ENCODE measurements at places on chromosomes 1 and 21.

DNA sequence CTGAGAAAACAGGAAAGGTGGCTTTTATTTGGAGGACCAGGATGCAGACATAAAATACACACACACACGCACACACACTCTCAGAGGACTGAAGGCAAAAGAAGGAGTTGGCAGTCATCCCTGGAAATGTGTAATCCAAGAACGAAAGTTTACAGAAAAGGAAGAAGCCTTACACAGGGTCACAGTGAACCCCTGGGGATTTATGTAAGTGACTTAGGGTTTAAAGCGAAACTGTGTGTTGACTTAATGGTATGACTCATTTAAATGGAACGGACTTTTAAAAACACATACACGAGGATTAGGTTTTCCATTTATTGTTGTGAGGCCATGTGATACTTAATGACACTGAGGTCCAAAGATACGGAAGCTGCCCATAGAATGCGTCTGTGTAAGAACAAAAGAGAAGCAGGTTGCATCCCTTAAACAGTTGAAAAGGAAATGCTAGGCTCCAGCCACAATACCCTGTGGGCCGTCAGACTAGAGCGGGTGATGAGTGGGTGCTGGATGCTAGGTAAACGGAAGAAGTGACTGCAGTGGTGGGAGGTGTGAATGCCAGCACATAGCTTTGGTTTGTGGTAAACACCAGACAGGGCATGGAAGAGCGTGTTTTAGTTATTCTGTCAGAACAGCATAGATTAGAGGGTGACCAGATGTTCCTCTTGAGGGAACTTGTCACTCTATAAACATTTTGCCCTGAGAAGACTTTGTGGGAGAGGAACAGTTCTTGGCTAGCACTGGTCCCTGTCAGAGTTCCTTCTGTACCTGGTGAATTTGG, 21.6 kb upstream of the BCL10 start:
- peak; percentile 93 for DNase-seq

DNA sequence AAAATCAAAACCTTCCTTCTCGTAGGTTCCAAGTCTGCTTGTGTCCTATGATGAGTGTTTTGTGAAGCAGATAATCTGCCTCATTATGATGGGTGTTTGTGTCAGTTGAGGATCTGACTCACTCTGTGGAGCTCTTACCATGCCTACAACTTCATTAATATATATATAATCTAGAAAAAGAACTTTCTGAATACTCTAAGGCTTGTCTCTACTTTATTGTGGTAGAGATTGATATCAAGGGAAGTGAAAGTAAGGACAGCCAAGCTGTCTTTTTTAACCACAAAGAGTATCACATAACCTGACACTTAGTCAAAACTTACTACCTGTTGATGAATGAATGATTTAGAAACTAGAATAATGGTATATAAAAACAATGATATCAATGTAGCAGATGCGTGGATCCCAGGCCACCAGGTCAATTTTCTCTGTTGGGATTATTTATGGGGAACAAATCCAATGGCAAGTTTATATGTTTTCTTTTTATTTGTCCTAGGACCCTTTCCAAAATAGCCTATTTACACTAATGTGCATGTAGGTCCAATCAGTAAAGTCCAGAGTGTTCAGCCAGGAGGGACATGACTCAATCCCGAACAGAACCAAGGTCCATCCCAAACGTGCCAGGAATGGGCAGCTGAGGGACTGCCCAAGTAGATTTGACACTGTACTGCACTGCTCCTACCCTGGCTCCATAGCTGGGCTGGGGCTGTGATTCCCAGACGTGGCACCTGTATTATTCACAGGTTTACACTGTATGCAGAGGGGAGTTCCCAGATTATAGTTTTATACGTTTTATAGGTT, 182.3 kb upstream of the GREM2 start:
- DNase-seq: no peak

GRCh38 chr21:45430521-45431501, 25.8 kb downstream of the COL18A1 start:
- DNase-seq: no peak

- DNase-seq: peak; percentile 61
Observed at GRCh38 chr1:228464487-228464983, 22.6 kb upstream of the RNF187 start.

- no peak for DNase-seq
Observed at GRCh38 chr1:115114308-115114707, 25.0 kb upstream of the TSPAN2 start.

GRCh38 chr1:12100071-12100470, 37.0 kb downstream of the TNFRSF8 start:
- no peak for DNase-seq

- no peak for DNase-seq
Observed at GRCh38 chr21:17931080-17931479, 111.9 kb upstream of the C21orf91 start.

GRCh38 chr1:19496527-19496874, 11.2 kb upstream of the CAPZB start:
- no peak for DNase-seq

- peak; percentile 26 for DNase-seq
Observed at GRCh38 chr1:47405697-47406096, 10.4 kb upstream of the FOXE3 start.

DNA sequence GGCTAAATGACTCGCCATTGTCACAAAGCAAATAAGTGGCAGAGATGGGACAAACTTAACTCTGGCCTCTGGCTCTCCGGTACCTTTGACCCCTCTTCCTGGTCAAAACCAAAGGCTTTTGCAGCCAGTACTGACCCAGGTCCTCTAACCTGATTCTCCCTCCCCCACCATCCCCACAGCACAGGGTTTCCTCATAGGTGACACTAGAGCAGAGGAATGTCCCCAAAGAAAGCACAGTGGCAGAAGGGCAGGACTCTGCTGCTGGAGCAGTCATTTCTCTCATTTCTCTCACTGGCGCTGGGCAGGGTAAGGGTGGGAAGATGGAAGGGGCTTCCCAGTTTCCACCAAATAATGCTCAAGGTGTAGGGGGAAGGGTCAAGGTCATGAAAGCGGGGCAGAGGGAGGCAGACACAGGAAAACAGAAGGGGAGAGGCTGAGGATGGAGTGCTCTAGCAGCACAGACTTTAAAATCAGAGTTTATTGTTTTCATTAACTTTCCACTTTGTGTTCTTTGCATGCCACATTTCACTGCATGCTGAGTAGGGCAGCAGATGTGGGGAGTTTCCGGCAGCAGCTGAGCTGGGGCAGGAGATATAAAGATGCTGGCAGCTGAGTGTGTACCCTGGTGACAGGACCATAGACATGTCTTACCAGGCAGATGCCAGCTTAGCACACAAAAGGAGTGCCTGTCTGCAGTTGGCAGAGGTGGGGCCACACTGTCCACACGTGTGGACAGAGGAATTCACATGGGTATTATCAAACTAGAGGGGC, 80.5 kb downstream of the FAM78B start:
- no peak for DNase-seq

DNA sequence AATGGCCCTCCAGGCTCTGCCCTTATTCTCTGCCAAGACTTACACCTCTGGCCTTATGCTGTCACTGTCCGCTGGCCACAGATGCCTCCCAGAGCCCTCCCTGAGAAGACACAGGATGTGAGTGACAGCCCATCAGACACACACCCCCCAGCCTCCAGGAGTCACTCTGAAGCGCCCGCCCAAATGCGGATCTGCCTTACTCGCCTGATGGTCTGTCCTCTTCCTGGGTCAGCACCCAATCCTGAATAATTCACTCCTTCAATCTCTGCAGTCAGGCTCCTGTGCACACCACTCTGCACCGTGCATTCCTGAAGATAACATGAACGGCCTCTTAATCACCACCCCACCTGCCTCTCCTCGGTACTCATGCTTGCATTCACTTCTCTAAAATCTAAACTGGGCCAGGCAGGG, 14.7 kb downstream of the CLSTN1 start:
- no peak for DNase-seq

GRCh38 chr1:54833121-54833520, 32.0 kb upstream of the TTC22 start:
- no peak for DNase-seq

DNA sequence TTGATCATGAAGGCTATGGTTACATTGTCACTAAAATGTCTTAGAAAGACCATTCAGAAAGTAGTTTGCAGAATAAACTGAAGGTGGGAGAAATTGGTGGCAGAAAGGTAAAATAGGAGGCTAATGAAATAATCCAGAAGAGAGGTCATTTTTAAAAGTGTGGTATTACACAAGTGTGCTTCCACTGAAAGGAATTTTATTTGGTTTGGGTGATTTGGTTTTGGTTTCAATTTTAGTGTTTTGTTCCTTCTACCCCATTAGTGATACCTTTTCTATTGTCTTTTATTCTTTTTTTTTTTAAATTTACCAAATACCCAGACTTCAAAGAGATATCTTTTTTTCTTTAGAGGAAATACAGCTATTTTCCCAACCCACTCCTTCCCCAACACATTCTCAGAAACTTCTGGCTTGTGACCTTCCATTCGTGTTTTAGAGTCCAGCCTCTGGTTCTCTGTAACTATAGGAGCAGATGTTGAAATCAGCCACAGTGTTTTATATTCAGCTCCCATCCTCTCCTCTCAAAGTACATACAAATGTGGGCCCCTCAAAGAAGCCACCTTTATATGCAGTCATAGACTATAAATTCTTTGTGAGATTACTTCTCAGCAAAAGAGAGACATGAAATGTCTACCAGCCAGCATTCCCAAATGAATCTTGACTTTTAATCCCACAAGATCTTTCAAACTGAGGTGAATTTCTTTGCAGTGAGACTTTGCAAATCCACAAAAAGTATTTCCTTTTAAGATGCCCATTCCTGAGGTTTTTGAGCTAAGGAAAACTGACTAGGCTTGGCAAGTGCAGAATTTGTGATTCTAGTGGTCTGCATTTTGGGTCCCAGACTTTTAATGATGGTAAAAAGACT, 42.0 kb upstream of the PALMD start:
- DNase-seq: no peak

GRCh38 chr1:244615301-244615700, 37.6 kb upstream of the DESI2 start:
- no peak for DNase-seq

- no peak for DNase-seq
Observed at GRCh38 chr1:7264101-7264500, 478.8 kb downstream of the CAMTA1 start.

DNA sequence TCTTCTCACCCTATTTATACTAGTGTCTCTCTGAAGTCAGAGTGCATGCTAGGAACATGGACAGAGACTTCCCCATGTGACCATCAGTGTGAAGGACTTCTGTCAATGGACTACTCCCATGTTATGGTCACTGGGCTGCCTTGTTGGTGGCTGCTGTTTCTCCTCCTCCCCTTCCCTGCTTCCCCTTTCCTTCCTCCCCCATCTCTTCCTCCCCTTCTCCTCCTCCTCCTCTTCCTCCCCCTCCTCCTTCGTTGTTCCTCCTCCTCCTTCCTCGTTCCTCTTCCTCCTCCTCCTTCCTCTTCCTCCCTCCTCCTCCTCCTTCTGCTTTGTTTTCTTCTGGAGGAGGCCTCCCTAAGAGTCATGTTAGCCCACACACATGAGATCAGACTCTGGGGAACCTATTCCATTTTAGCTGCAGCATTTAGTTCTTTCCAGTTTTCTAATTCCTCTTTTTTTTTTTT, 35.8 kb downstream of the IER5 start:
- DNase-seq: no peak

DNA sequence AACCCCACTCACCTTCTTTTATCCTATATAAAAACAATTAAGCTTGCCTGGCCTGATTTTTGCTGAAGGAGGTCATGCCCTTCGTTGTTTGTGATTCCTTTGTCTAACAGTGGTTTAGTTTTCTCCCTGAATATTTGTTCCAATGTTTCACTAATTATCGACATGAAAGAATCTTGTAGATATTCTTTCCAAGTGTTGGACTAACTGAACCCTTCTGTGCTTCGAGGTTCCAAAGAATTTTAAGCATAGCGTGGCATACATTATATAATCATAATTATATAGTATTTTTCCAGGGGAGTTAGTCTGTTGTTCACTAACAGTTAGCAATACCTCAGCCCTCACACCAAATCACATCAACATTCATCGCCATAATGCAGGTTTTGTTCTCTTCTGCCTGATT, 418.9 kb upstream of the ADGRL2 start:
- DNase-seq: no peak

- DNase-seq: peak; percentile 53
Observed at GRCh38 chr1:30522031-30523004, 201.1 kb downstream of the MATN1 start.

DNA sequence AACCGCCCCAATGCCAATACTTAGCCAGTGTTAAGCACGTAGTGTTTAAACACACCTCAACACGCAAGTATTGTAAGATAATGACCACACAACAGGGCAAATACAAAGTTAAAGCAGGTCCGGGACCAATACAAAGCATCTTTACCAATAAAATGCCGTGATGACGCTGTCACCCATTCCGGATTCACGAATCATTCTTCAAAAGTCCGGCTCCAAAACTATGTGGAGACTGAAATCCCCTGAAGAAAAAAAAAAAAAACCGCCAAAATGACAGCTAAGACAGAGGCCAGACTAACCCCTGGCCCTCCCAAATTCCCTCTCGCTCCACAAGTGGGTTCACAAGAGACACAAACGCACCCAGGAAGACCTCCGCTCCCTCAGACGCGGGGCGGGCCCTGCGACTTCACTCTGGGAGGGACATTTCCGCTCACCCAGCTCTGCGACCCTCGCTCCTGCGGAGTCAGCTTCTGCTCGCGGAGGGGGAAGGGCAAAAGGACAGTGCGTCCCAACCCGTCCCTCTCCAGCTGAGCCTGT, 625 bp upstream of the DARS2 start:
- DNase-seq: no peak

- DNase-seq: no peak
Observed at GRCh38 chr1:36557041-36558000, 74.6 kb upstream of the CSF3R start.

DNA sequence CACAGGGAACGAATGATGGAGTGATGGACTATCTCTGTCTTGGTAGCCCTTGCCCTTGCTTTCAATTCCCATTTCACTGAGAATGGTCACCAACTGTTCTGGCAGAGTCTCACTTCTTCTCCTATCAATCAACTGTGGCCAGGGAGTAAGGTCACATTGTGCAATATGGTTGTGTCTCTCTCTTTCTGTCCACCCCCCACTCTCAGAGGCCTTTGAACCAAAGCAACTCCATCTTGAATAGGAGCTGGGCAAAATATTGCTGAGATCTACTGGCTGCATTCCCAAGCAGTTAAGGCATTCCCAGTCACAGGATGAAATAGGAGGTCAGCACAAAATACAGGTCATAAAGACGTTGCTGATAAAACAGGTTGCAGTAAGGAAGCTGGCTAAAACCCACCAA, 36.7 kb downstream of the NTMT2 start:
- no peak for DNase-seq

GRCh38 chr1:30400507-30400906, 322.9 kb downstream of the MATN1 start:
- DNase-seq: no peak
